ENCODE measurements at places on chromosomes 2 and 18.

DNA sequence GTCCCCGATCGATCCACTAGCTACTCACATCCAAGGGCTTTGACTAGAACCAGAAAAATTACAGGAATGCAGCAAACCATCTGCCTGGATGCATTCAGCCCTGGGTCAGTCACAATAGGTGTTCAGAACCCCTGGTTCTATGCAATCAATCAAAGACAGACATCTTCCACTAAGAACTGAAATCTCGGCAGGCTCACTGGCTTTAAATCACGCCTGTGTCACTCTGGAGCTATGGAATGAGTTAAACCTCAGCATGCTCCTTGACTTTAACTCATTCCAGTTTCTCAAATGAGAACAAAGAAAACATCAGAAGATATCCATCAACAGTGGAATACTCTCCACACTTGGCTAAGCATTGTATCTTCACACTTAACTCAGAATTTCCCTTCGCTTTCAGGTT, 68.1 kb upstream of the SPTBN1 start:
- no peak for DNase-seq

DNA sequence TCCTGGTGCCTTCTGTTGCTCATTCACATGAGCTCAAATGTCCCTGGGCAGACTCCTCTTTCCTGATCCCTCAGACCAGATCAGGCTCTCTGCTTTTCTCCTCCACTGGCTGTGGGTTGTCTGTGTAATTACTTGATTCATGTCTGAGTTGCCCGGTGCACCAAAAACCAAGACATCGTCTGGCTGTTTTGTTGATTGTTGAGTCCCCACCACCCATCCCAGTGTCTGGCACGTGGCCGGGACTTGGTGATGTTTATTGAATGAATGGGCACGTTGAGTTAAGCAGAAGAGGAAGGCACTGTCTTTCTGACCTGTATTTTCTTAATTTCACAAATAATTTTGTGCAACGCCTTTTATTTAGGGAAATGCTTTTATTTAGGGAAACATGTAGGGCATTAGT, 499.1 kb upstream of the HS6ST1 start:
- DNase-seq = no peak

DNA sequence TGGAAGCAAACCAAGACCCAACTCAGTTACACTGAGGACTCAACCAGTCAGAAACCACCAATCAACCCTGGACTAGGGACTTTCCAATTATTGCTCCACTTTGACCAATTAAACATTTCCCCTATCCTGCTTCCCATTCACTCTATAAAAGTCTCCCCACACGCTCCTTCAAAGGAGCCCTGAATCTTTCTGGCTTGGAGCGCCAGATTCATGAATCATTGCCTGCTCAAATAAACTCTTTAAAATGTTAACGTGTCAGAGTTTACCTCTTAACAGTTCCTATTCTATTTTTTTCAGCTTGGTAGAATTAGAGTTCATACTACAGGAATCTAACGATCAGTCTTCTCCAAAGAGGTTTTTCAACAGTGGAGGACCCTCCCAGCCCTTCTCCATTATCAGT, 20.7 kb upstream of the SULT1C2 start:
- no peak for DNase-seq

DNA sequence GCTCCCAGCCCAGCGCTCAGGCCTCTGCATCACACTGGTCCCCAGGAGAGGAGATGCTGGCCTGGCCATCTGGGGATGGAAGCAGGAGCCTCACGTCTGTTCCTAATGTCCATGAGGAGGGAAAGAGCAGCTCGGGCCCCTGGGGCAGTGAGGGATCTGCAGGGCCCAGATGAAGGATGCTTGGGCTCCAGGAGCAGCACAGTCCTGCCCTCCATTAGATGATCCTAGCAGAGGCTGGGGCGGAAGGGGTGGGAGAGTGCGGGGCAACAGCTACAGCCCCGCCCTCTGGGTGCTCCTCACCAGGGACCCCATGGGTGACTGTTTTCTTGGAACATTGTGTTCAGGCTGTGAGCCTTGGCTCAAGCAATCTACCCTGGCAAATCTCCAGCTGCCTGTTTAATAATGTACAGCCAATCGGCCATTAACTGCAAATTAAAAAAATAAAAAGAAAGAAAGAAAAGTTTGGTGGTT, 49.7 kb downstream of the TNS1 start:
- DNase-seq = no peak

GRCh38 chr2:88114889-88115288, 13.0 kb downstream of the FABP1 start:
- no peak for DNase-seq

- DNase-seq = no peak
Observed at GRCh38 chr18:72752220-72752619, 115.6 kb downstream of the NETO1 start.
